Adrenal gland (tissue), 19 donors: ENCODE measurements at places on chromosomes 2 and 18. TPM values are rescaled to one million over a fixed set of nuclear protein-coding genes. Genes with fewer than 3 reads are reported as not detected.

- DNase-seq, result no peak
Observed at GRCh38 chr2:170340693-170341068, 162.7 kb downstream of the MYO3B start.

Gene SCN3A
- 2.5 TPM for polyA plus RNA-seq

Gene ANKRD30B
- 0.16 TPM for polyA plus RNA-seq

GRCh38 chr2:234496055-234496834, 636 bp downstream of the ARL4C start:
- peak; percentile 29 for DNase-seq

- DNase-seq, result no peak
Observed at GRCh38 chr2:19292007-19292406, 66.4 kb downstream of the OSR1 start.

Gene MC4R
- polyA plus RNA-seq, result not detected

DNA sequence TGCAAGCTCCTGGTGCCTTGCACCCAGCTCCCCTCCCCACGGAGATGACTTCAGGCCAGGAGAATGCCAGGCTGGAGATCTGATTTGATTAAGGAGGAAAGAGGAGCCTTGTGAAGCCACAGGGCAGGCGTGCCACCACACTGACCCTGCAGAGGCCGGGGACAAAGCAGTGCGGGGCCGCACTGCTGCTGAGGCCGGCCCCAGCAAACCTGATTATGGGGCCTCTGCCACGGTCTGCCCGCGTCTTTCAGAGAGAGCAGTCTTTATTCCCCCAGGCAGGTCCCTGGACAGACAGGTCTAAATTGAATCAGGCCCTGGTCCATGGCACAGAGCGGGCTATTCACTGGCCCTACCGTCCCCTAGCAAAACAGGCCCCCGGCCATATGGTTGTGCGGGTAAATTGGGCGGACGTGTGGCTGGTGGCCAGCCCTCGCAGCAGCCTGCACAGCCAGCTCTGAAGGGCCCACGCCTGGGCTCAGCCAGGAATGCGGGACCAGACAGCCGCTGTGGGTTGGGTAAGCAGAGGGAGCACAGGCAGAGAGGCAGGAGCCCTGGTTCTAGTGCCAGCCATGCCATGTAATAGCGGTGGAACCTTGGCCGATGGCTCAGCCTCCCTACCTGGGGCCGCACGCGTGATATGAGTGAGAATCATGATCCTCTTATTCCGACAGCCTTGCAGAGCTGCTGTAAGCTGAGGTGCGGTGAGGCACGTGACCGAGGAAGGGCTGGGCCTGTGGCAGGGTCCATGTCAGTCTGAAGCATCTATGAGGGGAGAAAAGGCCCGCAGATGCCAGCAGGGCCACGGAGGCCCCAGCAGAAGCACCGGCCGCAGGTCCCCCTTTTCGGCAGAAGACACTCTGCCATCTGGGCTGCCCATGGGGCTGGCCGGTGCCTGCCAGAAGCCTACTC, 97.3 kb upstream of the MYCN start:
- peak; percentile 72 for DNase-seq
